ENCODE measurements at places on chromosomes 4 and X. TPM values are rescaled to one million over a fixed set of nuclear protein-coding genes. Genes with fewer than 3 reads are reported as not detected.

DNA sequence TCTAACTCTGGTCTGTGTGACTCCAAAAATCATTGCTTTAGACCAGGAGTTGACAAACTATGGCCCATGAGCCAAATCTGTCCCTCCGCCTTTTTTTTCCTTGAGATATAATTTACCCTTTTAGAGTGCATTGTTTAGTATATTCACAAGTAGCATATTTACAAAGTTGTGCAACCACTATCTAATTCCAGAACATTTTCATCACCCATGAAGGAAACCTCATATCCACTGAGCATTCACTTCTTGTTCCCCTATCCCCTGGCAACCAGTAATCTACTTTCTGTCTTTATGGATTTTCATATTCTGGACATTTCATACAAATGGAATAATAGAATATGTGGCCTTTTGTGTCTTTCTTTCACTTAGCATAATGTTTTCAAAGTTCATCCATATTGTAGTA lies 67.4 kb upstream of the CITED1 start:
- no peak for DNase-seq

DNA sequence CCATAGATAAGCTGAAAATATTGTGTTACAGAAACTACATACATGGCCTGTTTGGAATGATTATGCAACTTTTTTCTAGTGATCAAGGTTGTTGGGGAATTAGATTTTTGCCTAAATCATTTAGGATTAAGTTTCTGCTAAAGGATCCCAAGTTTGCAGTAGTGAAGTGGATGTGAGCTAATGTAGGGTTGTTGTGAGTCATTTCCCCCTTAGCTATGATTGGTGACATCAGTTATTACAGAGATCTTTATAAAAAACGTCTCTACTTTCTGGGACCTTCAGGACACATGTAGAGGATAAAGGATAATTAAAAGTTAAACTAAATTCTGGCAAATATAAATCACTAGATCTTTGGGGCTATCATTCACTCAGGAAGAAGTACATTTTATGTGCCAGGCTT lies 133.3 kb downstream of the GATB start:
- no peak for DNase-seq

- DNase-seq = peak; percentile 40
Measured at GRCh38 chr4:89254847-89255246, 52.8 kb downstream of the GPRIN3 start.

DNA sequence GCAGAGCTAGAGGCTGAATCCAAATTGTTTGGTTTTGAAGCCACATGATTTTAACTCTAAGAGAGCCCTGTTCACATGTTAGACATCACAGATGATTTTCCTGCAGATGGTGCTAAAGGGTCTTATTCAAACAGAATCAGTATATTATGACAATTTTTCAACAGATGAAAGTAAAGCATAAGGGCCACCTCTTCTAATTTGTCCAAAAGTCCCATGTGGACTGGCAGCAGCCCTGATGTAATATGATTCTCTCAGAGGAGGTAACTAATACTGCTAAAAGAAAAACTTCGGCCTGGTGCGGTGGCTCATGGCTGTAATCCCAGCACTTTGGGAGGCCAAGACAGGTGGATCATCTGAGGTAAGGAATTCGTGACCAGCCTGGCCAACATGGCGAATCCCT lies 26.0 kb upstream of the SETD7 start:
- DNase-seq = no peak

DNA sequence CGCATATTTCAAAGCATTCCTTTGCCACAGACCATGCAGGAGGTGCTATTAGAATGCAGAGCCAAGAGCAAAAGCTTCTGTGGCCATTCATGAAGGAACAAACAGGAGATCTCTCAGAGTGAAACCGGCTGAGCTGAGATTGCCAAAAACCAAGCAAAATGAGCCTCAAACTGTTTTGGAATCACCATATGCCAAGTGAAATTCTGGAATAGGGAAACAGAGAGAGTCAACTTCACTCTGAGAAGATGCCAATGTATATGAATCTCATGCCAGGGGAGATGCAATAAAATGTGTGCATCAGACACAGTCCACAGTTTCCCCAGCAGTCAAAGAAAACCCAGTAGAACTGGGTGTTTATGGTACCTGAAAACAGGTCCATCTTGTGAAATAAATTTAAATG lies 42.3 kb downstream of the SRPX start:
- no peak for DNase-seq

DNA sequence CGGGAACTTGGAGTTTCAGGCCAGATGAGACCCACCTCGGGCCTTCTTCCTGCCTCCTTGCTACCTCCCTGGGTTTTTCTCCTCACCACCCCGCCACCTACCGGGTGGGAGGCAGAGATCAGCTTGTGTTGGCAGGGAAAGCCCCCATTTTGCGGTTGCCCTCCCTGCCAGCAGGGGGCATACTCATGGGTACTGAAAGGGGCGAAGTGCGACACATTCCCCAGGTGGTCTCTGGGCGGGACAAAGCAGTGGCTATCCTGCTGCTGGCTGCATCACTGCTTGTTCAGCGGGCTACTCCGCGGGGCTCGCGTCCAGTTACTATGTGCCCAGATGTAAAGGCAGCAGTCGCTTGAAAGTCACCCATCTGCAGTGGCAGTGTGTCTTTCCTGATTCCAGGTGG lies 330.3 kb downstream of the PDHA2 start:
- DNase-seq = no peak

DNA sequence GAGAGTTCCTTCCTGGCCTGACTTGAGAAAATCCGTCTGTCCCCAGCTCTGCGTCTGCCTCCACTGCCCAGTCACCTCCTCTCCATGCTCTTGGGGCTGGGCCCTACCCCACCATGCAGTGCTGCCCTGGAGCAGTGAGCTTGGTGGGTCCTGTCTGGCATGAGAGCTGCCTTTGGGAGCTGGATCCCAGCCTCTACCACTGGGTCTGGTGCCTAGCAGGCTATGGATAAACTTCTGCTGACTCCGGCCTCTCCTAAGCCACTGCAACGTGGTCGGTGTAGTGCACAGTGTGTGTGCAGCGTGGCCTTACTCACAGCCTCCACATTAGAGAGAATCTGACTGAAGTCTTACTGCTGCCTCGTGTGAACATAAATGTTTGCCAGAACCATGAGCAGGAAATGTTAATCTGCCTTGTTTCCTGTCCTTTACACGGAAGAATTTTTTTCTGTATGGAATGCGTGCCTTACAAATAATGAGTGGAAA lies 47.6 kb downstream of the HTT start:
- DNase-seq = no peak

DNA sequence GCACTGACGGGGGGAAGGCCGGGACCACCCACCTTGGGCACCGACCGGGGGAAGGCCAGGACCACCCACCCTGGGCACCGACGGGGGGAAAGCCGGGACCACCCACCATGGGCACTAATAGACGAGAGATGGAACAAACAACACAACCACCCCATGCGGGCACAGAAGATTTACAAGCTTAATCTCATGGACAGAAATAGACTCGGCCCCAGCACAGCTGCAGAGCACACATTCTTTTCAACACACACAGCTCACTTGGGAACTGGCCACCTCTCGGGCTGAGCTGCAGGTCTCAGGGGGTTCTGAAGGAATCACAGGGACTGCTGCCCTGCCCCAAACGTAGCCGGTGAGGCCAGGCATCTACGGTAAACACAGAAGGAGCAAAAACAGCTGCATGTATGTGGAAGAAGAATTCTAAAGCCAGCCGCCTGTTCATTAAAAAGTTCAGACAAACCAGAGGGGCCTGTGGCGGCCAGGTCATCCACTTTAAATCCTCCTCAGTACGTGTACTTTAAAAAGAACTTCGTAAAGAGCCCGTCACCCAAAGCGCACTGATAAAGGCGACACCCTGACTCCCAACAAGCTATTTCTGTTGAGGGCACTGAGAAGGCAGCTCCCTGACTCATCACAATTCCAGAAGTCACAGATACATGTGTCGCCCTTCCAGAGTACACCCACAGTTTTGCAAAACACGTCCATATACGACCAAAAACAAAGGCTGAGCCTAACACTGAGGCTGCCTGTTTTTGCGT lies 17.7 kb downstream of the PPP2R3B start:
- DNase-seq = no peak

- DNase-seq = no peak
Measured at GRCh38 chr4:8051644-8052043, 107.0 kb downstream of the ABLIM2 start.

DNA sequence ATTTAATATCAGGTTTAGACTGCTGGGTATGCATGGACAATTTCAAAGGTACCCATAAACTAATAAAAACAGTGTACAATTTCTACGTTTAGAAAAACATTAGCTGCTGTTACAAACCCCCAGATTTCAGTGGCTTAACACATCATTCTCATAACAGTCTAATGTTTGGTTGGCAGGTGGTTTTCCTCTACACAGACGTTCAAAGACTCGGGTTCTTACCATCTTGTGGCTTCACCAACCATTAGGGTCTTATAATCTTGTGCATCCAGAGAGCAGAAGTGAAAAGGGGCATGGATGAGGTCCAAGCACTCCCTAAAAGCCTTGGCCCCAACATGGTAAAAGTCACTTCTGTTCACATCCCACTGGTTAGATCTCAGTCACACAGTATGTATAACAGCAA lies 71.6 kb downstream of the SH3RF1 start:
- no peak for DNase-seq

DNA sequence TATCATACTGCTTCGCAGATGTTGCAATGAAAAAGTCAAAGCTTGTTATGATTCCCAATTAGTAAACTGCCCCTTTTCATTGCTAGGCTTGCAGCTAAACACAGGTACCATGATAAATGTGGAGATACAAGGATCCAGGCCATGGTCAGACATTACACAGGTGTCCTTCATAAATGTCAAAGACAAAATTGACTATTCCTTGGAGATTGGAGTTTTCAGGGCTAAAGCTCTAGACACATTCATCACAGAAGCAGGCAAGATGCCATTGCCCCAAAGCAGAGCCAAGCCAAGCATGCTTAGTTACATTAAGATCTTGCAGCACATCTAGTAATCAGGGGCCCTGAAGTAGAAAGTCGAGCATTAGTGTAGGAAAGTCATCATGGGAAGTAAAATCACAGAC lies 111.3 kb upstream of the INTU start:
- no peak for DNase-seq

- no peak for DNase-seq
Measured at GRCh38 chr4:77600521-77601451, 4.8 kb upstream of the CXCL13 start.

DNA sequence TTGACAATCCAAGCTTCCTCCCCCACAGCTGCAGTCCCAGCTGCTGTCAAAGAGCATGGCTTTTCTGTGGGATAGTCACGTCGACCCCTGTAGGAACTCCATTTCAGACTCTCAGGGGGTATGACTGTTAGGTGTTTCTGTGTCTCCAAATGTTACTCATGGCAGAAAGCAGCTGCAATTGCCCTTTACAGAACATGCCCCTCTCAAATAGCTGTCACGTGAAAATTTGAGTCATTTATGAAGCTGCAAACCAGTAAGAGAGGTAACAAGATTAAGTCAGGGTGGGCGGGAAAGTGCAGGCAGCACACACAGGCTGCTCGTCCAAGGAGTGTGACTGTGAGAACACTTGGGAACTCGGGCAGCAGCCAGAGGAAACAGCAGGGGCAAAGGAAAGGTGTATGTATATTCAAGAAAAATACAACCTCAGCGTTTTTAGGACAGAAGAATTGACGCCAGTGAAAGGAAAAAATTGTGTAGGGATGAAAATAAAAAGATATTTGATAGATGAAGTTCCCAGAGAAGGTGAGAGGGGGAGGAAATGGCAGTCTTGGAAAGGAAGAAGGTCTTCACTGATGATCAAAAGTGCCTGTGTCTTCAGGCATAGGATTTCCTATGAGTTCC lies 66.5 kb upstream of the TMEM184C start:
- no peak for DNase-seq

- no peak for DNase-seq
Measured at GRCh38 chr4:39046249-39046648, 14.0 kb upstream of the TMEM156 start.

GRCh38 chrX:31112226-31112999 lies 40.6 kb upstream of the FTHL17 start:
- no peak for DNase-seq

GRCh38 chr4:180680305-180680704 lies 1562.9 kb upstream of the TENM3 start:
- no peak for DNase-seq

DNA sequence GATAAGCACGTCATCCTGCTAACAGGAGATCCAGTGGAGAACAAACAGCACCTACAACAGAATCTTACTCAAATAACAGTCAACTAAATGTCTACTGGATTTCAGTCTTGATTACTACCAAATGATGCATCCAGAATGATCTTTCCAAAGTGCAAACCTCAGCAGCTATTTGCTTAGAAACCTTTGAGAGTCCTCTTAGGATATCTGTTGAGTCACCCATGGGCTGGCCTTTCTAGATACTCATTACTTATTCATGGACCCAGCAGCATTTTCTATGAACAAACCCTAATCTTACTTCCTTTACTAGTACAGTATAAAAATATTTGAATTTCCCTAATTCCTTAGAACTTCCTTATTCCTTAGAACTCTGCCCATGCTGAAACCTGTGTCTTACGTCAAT lies 118.5 kb upstream of the PABPC4L start:
- no peak for DNase-seq

DNA sequence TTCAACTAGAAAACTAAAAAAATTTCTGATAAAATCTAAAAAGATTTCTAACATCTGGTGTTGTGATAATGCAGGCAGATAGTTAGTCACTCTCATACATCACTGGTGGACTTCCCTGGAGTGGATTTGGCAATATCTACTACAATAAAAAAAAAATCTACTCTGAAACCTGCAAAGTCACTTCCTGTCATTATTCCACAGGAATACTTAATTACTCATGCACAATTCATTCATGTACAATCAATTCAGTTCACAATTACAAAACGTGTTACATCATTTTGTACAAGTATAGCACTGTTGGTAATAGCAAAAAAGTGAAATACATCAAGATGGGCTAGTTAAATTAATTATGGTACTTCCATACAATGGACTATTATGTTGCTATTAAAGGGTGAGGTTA lies 16.5 kb upstream of the RHOH start:
- no peak for DNase-seq

- peak; percentile 16 for DNase-seq
Measured at GRCh38 chrX:125646195-125646594, 326.5 kb downstream of the TEX13C start.

Gene DUSP9
- 0.61 TPM for total RNA-seq

Gene KIAA1210
- total RNA-seq = 0.98 TPM

Gene NMU
- total RNA-seq = 9.4 TPM

Gene ING2
- 4.8 TPM for total RNA-seq

Gene ADH6
- not detected for total RNA-seq

Gene DRD5
- not detected for total RNA-seq

Gene EREG
- not detected for total RNA-seq

Gene ARAP2
- 1.4 TPM for total RNA-seq

Gene PRR32
- total RNA-seq = not detected

Gene S100G
- not detected for total RNA-seq

Gene ANAPC4
- 41.3 TPM for total RNA-seq

Gene KLHL4
- total RNA-seq = 39.9 TPM
